Colonic mucosa (tissue), 4 donors: ENCODE measurements at places on chromosomes 7 and 10. TPM values are rescaled to one million over a fixed set of nuclear protein-coding genes. Genes with fewer than 3 reads are reported as not detected.

- no peak for DNase-seq
Observed at GRCh38 chr10:18312374-18313139, 172.3 kb downstream of the CACNB2 start.

- no peak for DNase-seq
Observed at GRCh38 chr10:116607336-116607735, 13.4 kb upstream of the PNLIPRP2 start.

CADPS2 gene
- 13.6 TPM for total RNA-seq

CTAGE8 gene
- total RNA-seq: 2.5 TPM

MGMT gene
- total RNA-seq: 17.5 TPM

DNA sequence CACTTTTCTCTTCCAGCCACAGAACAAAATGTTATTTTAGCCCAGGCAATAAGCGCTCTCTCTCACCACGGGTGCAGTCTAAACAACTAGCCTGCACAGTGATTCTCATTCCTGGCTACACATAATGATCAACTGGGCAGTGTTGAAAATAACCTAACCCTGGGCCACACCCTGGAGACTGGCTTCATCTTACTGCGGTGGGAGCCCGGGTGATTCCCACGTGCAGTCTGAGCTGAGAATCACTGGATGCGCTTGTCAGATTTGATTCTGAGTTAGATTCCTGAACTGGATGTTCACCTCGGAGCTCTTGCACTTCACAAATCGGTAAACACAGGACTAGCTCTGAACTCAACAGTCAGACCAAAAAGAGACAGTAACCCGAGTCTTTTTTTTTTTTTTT lies 14.9 kb downstream of the ZC3HAV1 start:
- DNase-seq: no peak

DNA sequence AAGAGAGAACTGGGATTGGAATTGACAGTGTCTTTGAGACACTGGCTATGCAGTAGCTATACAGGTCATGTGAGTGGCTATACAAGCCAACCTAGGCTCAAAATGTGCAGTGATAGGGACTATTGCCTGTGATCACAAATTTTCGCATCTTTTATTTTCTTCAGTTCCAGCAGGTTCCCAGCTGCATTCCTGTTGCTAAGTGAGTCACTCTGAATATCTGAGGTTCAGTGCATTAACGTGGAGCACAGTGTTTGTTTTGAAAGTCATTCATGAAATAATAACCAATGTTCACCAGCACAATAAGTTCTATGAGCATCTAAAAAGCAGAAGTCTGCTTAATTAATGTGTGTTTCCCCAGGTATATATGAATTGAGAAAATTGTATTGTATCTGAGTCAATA lies 1236.0 kb upstream of the CELF2 start:
- no peak for DNase-seq

DNA sequence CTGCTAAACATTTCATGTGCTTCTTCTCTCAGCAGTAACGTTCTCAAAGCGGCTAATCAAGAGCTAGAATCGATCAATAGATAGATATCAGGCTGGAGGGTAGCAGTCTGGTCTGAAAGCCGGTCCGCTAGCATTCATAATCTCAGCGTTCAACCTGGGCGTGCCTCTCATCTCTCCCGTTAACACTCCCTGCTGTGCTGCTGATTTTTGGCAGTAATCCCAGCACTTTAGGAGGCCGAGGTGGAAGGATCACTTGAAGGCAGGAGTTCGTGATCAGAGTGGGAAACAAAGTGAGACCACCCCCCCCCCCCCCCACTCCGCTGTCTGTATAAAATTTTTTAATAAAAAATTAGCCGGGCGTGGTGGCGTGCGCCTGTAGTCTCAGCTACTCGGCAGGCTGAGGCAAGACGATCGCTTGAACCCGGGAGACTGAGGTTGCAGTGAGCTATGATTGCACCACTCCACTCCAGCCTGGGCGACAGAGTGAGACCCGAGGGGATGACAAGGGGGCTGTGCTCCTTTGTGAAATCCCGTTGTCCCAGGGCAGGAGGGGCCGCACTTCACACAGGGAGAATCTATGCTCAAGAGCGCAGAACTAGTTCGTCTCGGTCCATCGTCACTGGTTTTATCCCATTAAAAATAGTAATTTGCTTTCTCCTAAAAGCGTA lies 624 bp upstream of the CEP55 start:
- DNase-seq: peak; percentile 65

- DNase-seq: peak; percentile 60
Observed at GRCh38 chr10:50275650-50276235, 24.4 kb upstream of the ASAH2 start.

GRCh38 chr7:123797673-123798531 lies 47.1 kb upstream of the HYAL4 start:
- DNase-seq: no peak

NEURL1 gene
- 40.2 TPM for total RNA-seq

GRCh38 chr7:22594020-22594419 lies 94.0 kb upstream of the STEAP1B start:
- no peak for DNase-seq

GRCh38 chr7:4747746-4748145 lies 27.7 kb upstream of the AP5Z1 start:
- DNase-seq: no peak

DNA sequence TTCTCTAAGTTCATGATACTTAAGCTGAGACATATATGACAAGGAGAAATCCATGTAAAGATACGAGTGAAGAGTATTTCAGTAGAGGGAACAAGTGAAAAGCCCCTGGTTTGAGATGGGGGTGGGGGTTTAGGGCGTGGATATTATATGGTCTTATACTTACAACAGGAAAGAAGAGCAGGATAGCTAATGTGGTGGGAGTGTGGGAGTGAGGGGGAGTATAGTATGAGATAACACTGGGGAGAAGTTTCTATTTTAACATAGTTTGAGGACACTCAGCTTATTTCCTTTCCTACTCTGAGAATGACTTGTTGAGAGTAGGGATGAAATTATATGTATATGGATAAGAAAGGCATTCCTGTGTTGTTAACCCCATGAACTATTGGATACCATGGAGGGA lies 36.5 kb downstream of the MCU start:
- DNase-seq: no peak

ITPRID1 gene
- 0.48 TPM for total RNA-seq

- DNase-seq: no peak
Observed at GRCh38 chr7:16001477-16001876, 315.0 kb upstream of the MEOX2 start.

DNA sequence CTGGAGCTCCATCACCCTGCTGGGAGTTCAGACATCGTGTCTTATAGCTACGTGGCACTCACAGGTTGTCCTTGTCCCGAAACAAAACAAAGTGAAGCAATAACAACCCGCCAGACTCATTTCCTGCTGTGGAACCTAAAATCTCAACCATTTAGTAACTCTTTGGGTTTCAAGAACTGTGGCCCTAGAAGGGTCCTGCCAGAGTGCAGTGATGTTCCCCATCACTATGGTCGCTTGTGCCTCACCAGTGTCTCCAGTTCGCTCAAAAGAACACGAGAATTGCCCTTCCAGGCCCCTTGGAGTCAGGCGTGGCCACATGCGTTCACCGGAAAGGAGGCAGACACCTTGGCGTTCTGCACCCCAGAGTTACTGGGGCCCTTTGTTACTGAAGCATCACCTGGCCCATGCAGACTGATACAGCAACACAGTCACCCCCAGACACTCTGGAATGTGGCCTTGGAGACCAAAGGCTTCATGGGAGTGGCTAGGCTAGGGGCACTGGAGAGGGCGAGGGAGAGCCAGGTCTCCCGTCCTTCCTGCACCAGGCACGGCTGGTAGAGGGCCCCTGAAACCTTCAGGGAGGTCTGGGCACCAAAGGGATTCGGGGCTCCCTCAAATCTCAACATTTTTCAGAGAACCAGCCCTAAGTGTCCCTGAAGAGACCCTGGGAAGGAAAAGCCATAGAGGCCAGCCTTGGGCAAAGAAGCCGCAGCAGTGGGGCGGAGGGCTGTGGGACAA lies 908 bp downstream of the CRYGN start:
- DNase-seq: no peak

SCIN gene
- 20.8 TPM for total RNA-seq

HTR5A gene
- not detected for total RNA-seq

GRCh38 chr10:125591886-125592285 lies 91.1 kb downstream of the TEX36 start:
- peak; percentile 6 for DNase-seq

- peak; percentile 67 for DNase-seq
Observed at GRCh38 chr7:107742678-107743566, 1.0 kb upstream of the CBLL1 start.

CALML5 gene
- not detected for total RNA-seq
